ENCODE measurements at places on chromosomes 7 and 10.

DNA sequence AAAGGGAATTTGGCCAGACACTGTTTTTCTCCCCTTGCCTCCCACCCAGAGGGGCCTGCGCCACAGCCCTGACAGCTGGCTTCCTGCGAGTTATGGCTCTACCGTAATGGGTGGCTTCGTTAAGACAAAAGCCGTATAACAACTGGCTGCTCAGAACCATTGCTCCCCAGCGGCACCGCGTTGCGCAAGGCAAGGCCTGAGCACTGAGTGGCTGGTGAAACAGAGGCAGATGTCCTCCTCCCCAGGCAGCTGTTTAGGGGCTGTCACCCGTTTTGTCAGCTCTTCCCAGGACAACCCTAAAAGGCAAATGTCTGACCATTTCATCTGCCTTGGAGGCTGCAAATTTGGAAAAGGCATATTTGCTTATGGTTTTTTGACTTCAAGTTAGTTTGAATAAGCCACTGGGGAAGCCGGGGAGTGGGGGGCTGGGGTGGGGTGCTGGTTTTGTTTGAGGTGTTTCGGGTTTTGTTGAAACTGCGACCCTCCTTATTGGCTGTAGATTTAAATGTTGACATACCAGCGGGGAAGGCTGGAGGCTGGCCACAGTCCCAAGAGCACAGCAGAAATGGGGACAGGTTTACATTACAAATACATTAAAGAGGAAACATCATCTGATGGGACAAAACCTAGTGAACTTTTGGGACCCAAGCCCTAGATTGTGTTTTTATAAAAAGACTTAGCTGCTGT lies 681 bp upstream of the SPOCK2 start:
- no peak for DNase-seq

DNA sequence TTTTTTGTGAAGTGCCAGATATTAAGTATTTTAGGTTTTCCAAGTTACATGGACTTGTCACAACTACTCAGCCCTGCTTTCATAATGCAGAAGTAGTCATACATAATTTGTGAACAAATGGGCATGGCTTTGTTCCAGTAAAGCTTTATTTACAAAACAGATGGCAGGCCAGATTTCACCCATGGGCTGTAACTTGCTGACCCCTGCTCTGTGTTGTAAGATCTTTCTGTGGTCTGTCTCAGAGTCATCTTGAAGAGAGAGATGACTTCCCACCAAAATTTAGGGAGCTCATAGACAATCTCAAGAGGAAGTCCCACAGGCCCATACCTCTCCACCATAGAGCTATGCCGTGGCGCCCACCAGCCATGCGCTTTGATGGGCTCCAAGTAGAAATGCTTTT lies 616.1 kb downstream of the LRMDA start:
- DNase-seq, result no peak

DNA sequence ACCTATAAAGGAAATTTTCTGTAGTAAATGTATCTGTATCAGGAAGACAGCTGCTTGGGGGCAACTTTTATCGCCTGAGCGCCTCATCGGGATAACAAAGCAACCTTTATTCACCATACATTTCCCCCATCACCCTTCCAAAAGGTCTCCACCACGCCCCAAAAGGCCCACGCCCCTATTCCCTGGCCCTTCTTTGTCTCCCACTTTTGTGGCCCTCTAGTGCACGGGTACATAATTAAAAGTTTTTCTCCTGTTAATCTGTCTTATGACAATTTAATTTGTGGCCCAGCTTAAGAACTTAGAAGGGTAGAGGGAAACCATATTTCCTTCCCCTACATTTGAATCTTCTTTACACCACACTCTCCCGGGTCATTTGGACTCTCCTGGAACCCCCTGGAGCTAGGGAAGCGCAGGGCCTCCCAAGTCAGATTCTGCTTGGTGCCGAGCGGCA lies 625 bp downstream of the RP9 start:
- DNase-seq, result no peak

DNA sequence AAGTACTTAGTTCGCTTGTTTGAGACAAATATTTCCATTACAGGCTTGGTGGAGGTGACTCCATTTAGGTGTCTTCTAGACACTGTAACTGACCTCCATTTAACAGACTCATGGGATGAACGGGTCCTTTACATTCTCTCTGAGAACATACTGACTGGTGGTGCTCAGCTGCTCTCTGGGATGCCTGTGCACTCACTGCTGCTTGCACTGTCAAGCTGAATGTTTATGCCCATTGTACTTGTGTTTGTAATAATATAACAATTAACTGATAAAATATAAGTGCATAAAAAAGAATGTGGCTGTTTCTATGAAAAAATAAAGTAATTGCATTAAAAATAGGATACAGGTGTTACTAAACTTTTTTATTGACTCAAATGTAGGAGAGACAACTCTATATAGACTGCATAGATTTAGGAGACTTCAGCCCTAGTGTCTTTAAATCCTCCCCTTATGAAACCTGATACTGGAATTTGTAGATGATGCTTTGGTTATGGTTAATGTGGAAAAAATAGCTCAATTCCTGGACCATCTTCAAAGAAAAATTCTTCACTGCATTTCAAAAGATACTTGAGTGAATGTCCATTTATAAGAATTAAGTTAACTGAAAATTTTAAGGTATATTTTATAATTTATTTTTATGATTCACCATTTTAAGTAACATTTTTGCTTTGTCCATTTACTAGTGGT lies 85.4 kb downstream of the CDK14 start:
- DNase-seq, result no peak

DNA sequence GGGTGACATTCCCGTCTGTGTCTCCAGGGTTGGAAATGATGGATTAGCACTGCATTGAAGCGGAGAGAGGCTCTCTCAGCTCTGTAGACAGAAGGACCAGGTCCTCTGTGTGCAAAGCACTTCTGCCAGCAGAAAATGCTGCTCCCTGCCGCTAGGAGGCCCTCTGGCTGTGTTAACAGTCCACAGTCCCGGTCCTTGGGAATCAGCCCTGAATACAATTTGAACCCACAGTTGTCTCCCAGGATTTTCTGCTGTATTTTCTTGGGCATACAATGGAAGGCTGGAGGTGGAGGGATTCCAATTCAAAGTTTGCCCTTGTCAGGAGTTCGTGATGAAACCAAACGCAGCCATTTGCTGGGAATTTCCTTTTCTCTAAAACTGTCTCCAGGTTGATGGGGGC lies 205.2 kb downstream of the GLRX3 start:
- DNase-seq, result no peak

DNA sequence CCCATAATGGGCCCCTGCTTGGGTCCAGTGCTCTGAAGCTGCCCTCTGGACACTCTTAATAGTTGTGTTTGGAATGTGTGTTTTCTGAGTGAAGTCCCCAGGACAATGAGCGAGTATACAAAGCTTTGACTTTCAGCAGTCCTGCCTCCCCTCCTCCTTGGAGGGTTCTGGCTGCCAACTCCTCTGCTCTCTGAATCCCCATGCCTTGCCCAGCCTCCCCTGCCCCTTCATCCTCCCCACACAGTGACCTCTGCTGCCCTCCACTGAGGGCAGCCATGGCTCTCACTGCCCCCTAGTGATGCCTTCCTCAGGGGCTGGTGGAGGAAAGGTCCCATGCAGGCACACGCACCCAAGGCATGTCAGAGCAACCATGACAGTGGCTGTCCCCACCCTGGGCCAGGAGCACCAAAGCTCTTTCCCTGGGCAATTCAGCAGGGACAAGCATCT lies 40.9 kb downstream of the FRMPD2 start:
- DNase-seq, result no peak

GRCh38 chr10:34737772-34738169 lies 77.3 kb downstream of the PARD3 start:
- DNase-seq, result no peak

DNA sequence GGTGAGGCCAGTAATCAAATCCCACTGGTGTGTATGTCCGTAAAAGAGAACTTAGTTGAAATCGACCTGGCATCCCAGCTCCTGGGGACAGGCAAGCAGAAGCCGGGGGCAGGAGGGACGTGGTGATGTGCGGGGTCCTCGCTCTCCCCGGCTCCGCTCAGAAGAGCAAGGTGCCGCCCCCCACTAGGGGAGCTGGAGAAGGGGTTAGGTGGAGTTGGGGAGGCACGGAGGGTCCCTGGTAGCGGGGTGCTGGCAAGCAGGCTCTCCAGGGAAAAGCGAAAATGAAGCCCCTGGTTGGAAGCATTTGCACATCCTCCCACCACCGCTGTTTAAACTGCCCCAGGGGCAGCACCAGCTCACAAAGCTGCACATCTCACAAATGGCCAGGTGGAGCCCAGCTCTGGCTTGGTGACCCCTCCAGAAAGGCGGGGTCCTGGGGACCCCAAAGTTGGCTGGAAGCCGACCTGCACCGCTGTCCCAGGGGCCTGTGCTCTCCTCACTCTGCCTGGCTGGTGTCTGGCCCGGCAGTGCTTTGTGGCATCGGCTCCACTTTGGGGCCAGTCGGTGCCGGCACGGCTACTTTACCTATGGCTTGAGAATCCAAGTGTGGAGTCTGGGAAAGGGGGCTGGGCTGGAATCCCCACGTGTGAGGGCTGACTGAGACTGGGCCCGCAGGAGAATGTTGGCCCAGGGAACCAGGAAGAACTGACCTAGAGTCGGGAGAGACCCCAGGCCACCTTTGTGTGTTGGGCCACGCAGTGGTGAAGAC lies 2.9 kb upstream of the CFAP46 start:
- no peak for DNase-seq

DNA sequence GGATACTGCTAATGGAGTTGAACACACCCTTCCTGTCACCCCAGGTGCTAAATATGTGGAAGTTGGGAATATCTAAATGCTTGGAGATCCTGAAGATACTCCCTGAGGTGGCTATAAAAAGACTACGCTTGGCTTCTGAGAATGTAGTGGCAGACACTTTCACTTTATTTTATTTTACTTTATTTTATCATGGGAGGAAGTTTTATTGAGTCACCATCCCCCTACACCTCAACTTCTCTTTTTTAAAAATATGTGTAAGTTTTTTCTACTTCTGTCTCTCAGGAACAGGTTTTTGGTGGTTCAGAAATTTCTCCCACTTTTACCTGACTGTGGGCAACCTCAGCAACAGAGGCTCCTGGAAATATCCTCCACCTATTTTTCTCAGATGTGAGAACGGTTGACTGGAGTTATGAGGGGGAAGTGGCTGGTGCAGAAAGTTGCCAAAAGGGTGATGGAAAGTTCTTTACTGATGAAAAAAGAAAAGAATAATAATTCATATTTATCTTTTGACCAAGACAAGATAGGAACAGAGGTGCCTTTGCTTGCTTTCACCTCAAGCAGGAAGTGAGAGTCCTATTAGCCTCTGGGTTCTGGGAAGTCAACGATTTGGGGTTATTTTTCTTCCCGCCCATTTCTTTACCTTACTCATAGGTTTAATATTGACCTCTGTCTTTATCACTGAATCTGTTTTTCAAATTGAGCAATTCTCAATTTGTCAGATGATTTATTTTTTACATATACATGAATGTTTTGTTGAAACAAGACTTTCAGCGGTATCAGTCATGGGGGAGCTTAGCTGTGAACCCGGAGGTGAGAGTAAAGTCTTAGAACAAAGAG lies 103.6 kb downstream of the AHR start:
- DNase-seq, result no peak

DNA sequence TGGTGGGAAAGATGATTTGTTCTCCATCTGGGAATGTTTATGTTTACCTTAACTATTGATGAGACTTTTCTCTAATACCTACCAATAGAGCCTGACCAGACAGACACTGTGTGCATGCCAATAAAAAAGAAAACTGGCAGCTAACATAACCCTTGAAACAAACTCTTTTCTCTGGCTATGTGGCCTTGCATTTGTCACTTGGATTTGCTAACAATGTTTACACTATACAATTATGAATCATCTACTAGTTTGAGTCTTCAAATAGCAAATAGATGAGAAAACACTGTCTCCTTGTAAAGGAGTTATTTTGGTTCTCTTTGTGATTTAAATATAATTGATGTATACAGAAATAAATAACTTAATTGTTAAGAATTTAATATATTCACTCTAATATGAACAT lies 273.1 kb downstream of the SEMA3D start:
- no peak for DNase-seq

DNA sequence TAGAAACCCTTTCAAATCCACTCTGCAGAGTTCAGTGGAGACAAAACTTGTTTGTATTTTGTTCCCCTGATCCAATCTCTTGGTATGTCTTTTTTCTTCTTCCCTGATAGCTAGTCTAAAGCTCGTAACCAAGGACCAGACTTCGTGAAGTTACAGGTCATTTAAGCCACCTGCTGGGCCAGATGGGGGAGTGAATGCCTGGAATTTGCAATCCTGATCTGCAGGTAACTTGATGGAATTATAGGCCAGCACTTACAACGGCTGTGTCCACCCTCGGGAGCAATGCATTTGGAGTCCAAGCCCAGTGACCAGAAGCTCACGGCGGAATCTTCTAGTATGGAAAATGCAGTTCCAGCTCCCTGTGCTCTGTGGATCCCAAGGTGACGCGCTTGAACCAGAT lies 566.9 kb downstream of the TCERG1L start:
- DNase-seq, result no peak

- DNase-seq, result no peak
Measured at GRCh38 chr7:135257-135653, 57.1 kb upstream of the FAM20C start.

DNA sequence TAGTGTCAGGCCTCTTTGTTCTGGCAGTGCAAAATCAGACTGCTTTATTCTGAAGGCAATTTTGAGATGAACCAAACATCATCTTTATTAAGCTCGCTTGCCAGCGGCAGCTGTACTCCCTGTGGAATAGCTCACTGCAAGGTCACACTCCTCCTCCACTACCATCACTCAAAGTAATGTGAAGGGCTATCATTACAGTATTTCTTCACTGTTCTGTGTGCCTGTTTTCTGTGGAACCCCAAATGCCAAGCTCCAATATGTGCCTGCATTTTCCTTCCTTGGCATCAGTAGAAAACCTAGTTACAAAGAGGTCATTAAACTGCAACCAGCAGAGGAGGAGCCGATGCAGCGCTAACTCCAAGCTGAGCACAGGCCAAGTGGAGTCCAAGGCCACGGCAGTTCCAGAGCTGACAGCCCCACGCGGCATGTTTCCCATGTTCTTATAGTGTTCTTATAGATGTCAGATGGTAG lies 21.4 kb downstream of the BCCIP start:
- no peak for DNase-seq

DNA sequence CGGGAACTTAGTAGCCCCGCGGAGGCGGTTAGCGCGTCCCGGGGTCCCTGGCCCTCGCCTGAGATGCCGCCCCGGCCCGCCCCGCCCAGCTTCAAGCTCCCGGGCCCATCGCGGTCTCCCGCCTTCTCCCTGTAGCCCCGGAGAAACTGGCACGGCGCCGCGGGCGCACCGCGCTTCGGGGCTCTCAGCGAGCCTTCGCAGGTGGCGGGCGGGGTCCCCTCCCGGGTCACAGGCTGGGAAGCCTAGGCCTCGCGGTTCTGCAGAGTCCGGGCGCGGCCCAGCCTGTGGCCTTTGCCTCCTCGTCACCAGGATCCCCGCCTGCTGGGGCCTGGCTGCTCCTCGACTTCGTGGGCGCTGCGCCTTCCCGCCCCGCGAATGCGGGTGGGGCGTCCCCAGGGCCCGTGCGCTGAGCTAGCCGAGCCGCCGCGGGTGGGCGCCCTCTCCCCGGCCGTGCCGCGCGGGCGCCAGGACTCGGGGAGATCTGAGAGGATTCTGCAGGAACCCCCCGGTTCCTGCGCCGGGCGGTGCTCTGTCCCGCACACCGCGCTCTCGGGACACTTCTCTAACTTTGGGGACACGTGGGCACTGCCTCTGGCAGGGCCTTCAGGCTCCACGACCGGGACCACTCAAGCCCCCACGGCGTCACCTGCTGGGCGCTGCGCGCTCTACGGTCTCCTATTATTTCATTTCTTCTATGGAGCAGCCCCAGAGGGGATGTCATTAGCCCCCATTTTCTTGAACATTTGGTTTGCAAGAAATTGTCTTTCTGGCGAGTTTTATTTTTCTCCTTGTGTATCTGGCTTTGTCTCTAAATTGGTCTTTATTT lies 682 bp upstream of the RGS10 start:
- no peak for DNase-seq
